ENCODE measurements at places on chromosomes 12 and 14.

- DNase-seq: no peak
Measured at GRCh38 chr14:83419420-83419819, 1885.8 kb upstream of the SEL1L start.

DNA sequence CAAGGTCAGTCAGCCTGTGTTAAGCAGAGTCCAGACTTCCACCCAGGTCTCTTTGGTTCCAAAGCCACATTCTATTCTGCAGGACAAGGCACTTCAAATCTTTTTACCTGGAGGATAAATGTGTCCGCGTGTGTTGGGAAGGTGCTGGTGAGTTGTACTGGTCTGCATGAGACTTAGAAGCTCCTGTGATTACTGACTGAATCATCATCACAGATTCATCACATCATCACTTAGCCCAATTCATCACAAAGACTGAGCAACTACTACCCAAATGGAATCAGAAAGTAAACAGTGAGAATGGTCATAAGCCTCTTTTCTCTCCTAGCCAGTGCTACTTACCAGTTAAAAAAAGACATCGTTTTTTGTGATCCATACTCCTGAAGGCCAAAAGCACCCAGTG lies 5.3 kb downstream of the SLC15A5 start:
- DNase-seq: no peak

DNA sequence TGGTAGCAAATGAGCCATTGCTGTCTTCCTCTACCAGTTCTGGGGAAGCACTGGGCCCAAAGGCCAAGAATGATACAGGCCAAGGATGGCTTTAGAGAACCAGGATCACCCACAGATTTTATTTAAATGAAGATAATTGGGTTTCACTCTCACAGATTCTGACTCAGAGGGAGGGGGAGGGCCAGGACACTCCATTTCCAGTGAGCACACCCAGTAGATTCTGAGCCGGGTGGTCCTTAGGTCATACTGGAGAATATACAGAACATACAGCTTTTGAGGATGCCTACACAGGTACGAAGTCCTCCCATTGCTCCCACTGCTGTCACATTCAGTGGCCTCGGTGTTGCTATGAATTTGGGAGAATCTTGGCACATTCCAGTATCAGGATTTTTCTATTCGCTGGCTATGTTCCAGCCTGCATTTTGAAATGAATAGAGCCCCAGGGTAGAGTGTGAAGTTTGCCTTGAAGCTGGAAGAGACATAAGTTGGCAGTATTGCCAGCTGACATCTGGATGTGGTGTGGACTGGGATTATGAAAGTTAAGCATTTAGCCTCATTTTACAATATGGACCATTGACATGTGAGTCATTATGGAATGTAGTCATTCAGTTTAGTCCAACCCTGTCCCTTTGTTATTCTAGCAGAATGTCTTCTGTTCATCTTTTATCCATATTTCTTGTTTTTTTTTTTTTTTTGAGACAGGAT lies 45.8 kb upstream of the POC1B start:
- DNase-seq: peak; percentile 7

- peak; percentile 82 for DNase-seq
Measured at GRCh38 chr12:89949457-89950195, 241.0 kb upstream of the ATP2B1 start.

DNA sequence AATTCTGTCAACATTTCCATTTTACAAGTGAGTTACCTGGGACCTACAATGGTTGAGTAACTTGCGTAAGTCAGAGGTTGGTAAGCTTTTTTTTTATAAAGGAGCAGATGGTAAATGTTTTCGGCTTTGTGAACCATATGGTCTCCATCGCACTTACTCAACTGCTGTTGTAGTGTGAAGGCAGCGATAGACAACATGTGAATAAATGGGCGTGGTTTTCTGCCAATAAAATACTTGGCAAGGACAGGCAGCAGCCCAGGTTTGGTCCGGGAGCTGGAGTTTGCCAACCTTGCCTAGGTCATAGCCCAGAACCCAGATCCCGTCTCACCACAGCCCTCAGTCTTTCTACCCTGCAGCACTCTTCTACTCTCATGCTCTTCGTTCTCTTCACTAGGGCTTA lies 6.3 kb downstream of the DDX55 start:
- DNase-seq: no peak

DNA sequence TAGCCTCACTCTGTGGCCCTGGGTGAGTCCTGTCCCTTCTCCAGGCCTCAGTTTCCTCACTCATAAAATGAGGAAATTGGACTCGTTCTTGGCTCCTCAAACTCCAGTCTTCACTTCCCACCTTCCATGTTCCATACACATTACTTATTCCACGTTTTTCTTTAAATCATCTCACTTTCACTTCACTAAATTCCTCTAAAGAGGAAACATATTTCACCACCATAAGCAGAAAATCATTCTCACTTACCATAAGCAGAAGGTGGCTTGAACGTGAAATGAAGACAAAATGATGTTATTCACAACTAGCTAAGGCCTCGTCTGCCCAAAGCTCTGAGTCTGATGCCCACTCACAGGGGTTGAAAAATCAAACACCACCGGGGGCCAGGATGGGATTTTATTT lies 278.3 kb downstream of the ADGRD1 start:
- DNase-seq: peak; percentile 42

DNA sequence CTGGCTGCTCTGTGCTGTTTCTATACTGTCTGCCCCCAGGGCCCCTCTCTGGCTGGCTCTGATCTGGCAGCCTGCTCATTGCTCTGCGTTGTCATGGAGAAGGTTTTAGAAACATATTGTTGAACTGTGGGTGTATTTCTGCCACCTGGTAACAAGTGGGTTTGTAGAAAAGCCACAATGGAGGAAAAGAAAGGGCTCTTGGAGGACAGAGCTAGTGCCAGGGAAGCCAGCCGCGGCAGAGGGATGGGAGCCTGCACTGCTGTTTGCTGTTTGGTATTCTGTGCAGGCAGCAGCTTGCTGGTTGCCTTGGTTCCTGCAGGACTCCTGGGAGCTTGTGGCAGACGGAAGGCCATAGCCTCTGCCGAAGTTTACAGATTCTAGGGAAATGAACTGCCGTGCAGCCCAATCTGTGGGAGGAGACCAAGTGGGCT lies 15.1 kb downstream of the CCDC177 start:
- DNase-seq: no peak

All from muscle of leg (tissue), 16 donors.